ENCODE measurements at places on chromosomes 11 and 22. TPM values are rescaled to one million over a fixed set of nuclear protein-coding genes. Genes with fewer than 3 reads are reported as not detected.

DNA sequence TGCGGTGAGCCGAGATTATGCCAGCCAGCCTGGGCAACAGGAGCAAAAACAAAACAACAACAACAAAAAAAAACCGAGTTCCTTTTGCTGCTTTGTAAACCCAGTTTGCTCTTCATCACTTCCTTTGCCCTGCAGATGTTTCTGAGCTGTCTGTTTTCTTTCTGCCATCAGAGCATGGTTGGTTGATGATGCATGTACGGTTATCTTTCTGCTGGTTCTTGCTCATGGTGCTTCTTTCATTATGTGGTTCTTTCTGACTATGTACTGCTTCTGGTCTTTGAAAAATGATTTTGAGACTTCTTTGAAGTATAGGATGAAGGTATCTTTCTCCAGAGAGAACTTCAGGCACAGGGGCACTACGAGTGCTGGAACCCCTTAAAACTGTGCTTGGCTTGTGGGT is 13.2 kb downstream of the TANGO2 start:
- no peak for DNase-seq

GRCh38 chr11:128188346-128189004 is 398.9 kb downstream of the ETS1 start:
- DNase-seq = no peak

OVCH2 gene
- total RNA-seq = 9.8 TPM

CCDC88B gene
- 4.1 TPM for total RNA-seq

CHRNA10 gene
- total RNA-seq = not detected

DNA sequence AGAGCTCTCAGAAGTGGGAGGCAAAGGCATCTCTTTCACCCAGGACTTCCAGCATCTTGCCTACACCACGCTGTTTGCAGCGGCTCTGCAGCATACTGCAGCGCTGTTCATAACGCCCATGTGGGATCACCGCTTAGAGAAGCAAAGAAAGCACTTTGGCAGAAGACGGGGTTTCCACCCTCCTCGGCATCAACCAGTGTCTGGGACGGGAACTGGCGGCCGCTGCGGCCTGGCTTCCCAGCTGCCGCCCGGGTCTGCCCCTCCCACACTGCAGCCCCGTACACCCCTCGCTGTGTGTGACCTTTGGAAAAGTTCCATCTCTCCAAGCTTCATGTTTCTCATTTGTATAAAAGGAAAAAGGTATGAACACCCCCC is 545 bp upstream of the TIRAP start:
- DNase-seq = peak; percentile 36

GRCh38 chr22:45997777-45998637 is 21.0 kb upstream of the WNT7B start:
- DNase-seq = no peak

GRCh38 chr11:36056160-36056751 is 112.4 kb downstream of the LDLRAD3 start:
- no peak for DNase-seq

- no peak for DNase-seq
Measured at GRCh38 chr22:48702573-48703264, 1125.0 kb downstream of the BRD1 start.

- no peak for DNase-seq
Measured at GRCh38 chr11:14861680-14862079, 30.4 kb downstream of the CYP2R1 start.

GRCh38 chr11:76654298-76654851 is 16.2 kb downstream of the LRRC32 start:
- no peak for DNase-seq

- DNase-seq = peak; percentile 40
Measured at GRCh38 chr11:12547953-12548650, 126.1 kb upstream of the TEAD1 start.

DNA sequence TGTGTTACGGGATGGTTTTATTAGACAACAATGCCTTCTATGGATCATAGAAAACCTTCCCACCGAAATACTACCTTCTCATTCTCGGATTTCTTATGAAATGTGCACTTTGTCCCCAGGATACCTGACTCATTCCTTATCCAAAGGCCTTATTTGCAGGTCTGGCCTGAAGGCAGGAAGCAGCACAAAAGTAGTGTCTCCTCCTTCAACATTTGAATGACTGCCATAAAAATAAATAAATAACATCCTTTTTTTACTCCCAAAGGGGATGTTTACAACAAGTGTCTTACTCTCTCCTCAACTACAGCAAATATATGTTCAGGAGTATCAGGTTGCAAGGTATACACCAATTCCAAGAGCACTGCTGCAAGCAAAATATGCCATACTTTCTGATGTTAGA is 41.6 kb upstream of the PAK1 start:
- no peak for DNase-seq

DNA sequence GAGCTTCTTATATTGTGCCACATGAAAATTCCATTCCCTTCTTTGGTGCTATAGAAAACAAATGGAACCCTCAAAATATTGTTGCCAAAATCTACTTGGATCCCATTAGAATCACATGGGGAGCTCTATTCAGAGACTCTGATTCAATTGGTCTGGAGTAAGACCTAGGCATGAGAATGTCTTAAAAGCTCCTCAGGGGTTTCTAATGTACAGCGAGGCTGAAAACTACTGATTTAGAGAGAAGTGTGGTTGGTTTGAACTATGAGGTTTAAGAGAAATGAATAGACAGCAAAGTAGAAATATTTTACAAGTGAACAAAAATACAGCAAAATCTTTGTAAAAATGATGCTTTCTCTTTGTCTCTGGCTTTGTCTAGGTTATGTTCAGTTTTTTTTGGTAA is 514.7 kb downstream of the CNTN5 start:
- no peak for DNase-seq

DNA sequence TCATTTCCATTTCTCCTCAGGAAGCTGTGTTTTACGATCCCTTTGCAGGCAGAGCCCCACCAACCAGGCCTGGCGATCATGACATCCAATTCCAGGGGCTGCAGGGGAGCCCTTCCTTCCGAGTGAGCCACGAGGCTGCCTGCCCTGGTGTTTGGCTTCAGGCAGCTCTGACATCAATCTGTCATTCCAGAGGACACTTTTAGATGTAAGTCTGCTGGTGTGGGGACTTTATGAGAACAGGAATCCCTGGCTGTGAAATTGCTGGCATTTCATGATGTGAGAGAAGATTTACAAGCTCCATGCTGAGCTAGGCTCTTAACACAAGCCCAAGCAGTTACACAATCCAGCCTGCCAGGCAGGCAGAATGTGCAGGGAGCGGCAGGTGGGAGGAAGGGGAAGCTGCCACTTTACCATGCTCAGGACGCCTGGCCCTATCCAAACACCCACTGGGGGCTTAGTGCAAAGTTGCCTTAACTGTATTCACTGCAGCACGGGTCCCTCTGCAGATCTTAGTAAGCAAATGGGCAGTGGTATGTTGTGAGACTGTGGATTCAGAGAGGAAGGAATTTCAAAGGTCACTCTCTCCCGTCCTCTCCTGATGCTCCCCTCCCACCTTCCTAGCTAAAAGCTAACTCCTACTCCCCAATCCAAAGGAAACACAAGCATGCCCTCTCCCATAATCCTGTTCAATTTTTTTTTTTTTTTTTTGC is 43.4 kb upstream of the MICAL2 start:
- DNase-seq = peak; percentile 86
